OCI-M1 (cell line): ENCODE measurements at places on chromosomes 2 and 18.

DNA sequence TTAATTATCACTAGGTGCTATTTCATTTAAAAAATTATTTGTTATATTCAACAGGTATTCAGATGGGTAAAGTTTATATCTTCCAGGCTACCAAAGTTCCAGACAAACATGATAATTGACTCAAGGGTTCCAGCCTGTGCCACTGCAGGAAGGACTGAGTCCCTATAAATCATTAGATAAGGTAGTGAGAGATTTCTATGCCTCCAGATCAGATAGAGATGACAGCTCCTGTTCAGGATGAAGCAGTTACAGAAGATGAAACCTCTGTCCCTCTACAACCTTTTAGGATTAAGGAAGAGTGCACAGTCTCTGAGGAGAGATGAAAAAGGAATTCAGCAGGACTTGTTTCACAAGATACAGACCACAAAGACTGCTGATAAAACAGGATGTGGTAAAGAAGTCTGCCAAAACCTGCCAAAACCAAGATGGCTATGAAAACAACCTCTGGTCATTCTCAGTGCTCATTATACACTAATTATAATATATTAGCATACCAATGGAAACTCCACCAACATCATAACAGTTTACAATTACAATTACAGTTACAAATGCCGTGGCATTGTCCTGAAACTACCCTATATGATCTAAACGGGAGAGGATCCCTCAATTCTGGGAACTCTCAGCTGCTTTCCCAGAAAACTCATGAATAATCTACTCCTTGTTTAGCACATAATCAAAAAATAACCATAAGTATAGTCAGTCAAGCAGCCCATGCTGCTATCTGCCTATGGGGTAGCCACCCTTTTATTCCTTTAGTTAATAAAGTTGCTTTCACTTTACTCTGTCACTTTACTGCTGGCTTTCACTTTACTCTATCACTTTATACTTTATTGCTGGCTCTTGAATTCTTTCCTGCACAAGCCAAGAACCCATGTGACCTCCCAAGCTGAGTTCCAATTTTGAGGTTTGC lies 288.5 kb downstream of the PDE11A start:
- DNase-seq: peak; percentile 90

DNA sequence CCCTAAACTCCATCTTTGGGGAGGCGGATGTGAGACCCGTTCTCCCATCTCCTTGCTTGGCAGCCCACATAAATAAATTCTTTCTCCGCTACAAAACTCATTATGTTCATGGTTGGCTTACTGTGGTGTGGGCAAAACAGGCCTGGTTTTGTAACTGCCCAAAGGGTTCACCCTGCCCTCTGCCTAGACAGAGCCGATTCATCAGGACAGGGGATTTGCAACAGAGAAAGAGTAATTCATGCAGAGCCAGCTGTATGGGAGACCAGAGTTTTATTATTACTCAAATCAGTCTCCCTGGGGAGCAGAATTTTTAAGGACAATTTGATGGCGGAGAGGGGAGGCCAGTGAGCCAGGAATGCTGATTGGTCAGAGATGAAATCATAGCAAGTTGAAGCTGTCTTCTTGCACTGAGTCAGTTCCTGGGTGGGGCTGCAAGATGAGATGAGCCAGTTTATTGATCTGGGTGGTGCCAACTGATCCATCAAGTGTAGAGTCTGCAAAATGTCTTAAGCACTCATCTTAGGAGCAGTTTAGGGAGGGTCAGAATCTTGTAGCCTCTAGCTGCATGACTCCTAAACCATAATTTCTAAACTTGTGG lies 8.4 kb upstream of the RNF125 start:
- DNase-seq: no peak

GRCh38 chr2:118698564-118698963 lies 148.9 kb downstream of the EN1 start:
- no peak for DNase-seq

DNA sequence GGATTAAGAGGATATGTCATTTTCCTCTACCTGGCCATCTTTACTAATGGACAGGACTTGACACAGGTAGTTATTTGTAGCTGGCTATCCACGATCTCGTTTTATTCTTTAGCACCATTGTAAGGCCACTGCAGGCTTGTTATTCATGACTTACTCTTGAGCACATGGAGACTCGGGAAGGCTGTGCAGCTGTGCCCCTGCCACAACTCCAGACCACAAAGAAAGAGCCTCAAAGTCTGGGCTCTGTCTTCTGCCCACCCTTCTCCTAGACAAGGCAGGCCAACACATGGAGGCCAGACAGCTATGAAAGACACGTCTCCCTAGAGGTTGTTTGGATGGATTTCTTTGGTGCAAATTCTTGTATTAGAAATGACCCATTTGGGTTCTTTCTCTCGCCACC lies 133.8 kb downstream of the NAPG start:
- no peak for DNase-seq

GRCh38 chr18:54613174-54613573 lies 22.1 kb downstream of the DYNAP start:
- DNase-seq: no peak
